EL (cell line): ENCODE measurements at places on chromosomes 3 and 15.
A peak's percentile ranks its signal among the peaks of the same experiment; 100 is the strongest.

- DNase-seq: peak; percentile 73
These were observed 34.1 kb upstream of the HACD2 start for GRCh38 chr3:123618768-123619484.

DNA sequence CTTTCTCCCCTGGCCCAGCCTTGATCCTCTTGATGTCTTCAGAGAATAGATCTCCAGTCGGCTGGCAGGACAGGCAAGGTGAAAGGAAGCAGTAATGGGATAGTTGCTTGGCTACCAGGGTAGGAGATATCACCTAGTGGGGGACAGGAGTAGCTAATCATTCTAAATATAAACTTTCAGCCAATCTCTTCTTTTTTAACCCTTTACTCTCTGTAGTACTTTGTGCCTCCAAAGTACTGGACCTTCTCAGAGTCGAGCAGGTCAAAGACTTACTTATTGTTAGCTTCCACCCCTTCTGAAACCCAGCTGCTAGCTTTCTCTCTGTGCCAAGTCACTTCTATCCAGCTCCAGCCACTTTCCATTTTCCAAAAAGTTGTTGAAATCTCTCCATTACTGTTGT, 43.4 kb upstream of the FILIP1L start:
- DNase-seq: no peak

GRCh38 chr15:100017140-100017539, 283.9 kb upstream of the LYSMD4 start:
- DNase-seq: no peak

DNA sequence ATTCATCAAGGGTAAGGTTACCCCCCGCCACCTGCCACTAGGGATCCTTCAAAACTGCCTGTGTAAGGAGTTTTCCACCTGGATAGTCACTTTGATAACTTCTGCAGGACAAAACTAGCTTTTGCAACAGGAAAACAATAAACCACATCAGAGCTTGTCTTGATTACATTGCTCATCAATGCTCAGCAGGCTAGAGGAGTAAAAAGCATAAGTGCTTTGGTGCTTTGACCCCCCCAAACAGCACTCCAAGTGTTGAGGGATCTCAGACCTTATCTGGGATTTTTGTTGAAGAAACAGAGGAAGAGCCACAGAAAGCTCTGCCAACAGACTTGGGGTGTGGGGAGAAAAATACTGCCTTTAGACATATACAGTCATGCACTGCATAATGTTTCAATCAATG, 10.8 kb upstream of the PHLDB2 start:
- no peak for DNase-seq

GRCh38 chr15:91967935-91968606, 114.6 kb downstream of the SLCO3A1 start:
- DNase-seq: no peak

- no peak for DNase-seq
These were observed 35.5 kb downstream of the NR2F2 start for GRCh38 chr15:96365781-96366525.

DNA sequence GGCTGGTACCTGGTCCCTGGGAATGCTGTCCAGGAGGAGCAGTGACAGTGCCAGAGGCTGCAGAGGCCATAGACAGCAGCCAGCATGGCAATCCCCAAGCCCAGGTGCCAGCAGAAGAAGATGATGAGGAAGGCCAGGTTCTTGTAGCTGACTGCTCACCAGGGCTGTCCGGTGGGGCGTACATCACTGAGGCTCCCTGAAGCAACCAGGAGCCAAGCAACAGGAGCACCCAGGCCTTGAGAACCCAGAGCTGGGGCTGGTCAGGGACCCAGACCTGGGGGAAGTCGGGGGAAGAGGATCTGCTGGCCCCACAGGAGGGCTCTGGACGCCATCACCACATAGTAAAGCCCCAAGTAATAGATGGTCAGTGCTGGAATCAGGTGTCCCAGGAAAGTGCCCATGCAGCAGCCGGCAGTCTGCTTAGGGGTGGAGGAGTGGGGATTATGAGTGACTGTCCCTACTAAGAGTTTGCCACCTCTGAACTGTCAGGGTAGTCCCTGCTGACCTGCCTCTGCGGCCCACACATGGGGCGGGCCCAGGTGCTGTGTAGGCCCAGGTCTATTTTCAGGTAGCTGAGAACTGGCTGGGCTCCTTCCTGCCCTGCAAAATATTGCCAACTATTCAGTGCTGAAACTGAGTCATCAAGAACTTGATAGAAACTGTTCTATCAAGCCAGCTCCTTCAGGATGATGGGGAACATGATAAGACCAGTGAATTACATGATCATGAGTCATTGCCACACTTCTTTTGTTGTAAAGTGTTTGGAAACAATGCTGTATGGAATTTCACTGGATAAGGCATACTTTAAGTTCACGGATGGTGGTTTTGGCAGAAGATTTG, 68.7 kb downstream of the CHRD start:
- DNase-seq: peak; percentile 90

- no peak for DNase-seq
These were observed 307.4 kb upstream of the DPPA4 start for GRCh38 chr3:109644746-109645145.

DNA sequence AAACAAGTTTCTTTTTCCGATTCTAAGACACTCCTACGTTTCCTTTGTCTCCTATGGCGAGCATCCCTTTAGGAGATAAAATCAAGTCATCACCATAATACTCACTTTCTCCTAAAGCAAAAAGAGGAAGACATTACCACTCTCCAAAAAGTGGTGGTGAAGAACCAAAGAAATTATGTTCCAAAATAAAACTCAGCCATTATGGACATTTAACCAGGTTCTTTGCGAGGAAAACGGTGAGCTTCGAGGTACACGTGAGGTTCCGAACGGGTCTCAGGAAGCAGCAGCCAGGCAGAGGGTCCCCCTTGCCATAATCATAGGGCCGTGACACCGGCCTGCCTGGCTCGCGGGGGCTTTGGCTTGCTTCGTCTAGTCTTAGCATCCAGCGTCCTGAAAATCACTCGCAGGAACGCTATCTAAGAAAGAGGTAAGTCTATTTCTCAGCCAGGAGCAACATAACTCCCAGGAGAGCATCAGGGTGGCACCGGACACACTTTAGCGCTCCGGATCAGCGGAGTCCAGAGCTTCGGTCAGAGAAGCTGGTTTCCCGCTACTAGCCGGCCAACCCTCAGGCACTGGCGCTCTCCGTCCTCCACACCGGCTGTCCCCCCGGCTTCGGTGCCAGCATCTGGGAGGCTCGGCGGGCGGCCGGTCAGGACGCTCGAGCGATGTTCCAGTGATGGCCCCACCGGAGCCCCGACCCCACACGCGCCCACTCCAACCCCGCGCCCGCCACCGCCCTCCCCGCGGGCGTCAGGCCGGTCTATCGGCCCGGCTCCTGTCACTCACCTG, 581 bp downstream of the IP6K1 start:
- DNase-seq: peak; percentile 50

GRCh38 chr3:109900783-109901182, 563.4 kb upstream of the DPPA4 start:
- no peak for DNase-seq

GRCh38 chr15:71588746-71589145, 221.6 kb upstream of the NR2E3 start:
- peak; percentile 69 for DNase-seq

DNA sequence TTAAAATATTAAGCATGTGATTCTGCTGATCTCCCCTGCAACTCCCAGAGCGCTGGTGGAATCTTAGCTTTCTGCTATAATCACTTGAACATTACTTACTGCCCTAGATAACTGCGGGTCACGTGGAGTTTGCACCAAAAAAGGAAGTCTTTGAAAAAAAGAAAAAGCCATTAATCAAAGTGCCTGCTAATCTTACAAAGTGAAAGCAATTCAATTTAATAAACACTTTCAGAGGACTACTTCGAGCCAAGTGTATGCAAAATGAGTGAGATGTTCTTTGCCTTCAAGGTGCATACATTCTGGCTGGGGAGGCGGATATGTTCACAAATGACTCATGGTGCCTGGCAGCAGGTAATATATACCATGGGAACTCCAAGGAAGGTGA, 109.9 kb upstream of the GAP43 start:
- DNase-seq: no peak

DNA sequence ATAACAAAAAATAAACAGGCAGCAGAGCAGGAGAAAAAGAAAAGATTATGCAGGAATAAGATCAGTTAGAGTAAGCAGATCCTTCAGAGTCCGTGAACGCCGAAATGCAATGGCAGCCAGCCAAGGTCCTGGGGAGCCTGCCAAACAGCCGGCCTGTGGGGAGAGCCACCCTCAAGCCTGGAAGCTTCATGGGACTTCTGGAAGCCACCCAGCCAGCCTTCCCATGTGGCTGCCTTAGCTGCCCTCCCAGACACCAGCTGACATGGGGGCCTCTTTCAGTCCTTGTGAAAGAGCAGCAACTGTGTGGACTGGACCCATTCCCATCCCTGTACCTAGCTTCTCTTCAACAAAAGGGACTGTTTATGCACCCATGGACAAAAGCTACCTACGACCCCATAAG, 64.9 kb upstream of the RAD18 start:
- peak; percentile 24 for DNase-seq

GRCh38 chr15:85691350-85692240, 103.1 kb downstream of the KLHL25 start:
- DNase-seq: no peak

DNA sequence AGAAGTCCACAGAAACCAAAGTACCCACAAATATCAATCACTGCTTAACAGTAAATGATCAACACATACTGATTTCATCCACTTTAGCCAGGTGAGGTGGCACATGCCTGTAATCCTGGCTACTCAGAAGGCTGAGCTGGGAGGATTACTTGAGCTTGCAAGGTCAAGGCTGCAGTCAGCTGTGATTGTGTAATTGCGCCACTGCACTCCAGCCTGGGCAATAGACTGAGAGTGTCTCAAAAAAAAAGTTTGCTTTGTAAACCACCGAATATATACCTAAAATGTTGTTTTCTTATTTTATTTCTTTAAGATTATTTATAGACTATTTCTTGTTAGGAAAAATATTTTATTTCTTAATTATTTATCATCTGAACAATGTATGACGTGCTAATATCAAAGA, 8.7 kb upstream of the ATP13A4 start:
- DNase-seq: no peak

GRCh38 chr3:54304877-54305276, 182.5 kb downstream of the CACNA2D3 start:
- no peak for DNase-seq

- DNase-seq: no peak
These were observed 89.8 kb upstream of the RNF7 start for GRCh38 chr3:141648055-141648910.

GRCh38 chr15:35738370-35738769, 192.4 kb upstream of the DPH6 start:
- DNase-seq: peak; percentile 72

- DNase-seq: peak; percentile 48
These were observed 103.7 kb upstream of the TGFBR2 start for GRCh38 chr3:30502742-30503073.

DNA sequence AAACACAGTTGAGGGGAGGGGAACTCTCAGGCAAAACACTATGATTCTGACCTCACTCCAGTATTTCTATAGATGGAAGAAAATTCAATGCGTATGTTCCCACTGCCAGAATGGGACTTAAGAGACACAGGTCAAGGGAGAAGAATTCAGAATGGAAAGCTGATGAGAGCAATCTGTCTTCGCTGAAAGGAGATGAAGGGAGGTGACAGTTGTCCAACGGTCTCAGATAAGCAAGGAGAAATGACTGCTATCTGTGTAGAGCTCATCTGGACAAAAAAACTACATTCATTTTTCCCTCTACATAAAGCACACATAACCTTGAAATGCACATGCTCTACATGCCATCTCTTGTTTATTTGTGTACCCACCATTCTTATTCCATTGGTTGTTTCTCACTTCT, 405.1 kb downstream of the LSAMP start:
- DNase-seq: no peak

GRCh38 chr3:52770496-52771333, at the start of gene NEK4:
Gene NEK4, minus strand, starts transcription at chr3:52770940. Its CDS starts 194 bp downstream, at chr3:52770746.
- peak; percentile 89 for DNase-seq

DNA sequence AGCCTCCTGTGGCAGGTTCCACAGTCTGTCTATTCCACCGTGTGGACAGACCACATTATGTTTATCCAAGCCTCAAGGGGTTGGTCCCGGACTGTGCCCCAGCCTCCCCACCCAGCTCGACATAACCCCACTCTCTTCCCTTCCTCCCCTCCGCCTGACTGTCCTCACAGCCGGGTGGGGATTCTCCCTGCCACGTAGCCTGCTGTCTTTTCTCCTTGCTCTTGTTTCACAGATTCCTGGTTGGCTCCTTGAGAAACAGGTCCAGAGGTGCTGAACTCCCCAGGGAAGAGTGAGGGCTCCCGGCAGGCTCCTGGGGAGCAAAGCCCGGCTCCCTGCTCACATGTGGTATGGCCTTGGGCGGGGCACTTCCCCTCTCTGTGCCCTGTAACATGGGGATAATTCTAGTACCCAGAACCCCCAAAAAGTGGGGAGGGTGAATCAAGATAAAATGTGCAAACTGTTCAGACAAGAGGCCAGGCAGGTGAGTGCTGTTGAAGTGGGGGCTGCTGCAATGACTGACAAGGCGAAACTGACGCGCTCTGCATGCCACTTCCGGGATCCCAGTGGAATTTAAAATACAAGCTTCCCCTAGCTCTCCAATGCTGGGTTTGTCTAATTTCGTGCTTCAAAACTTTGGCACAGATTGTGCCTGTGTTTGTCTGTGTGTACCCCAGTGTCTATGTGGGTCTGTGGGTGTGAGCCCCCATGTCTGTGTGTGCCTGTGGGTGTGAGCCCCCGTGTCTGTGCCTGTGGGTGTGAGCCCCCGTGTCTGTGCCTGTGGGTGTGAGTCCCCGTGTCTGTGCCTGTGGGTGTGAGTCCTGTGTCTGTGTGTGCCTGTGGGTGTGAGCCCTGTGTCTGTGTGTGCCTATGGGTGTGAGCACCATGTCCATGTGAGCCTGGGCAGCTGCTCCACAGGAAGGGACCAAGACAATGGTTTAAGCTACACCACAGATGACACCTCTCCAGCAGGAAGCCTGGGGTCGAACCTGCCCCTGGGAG, 160.6 kb upstream of the IQSEC1 start:
- no peak for DNase-seq

DNA sequence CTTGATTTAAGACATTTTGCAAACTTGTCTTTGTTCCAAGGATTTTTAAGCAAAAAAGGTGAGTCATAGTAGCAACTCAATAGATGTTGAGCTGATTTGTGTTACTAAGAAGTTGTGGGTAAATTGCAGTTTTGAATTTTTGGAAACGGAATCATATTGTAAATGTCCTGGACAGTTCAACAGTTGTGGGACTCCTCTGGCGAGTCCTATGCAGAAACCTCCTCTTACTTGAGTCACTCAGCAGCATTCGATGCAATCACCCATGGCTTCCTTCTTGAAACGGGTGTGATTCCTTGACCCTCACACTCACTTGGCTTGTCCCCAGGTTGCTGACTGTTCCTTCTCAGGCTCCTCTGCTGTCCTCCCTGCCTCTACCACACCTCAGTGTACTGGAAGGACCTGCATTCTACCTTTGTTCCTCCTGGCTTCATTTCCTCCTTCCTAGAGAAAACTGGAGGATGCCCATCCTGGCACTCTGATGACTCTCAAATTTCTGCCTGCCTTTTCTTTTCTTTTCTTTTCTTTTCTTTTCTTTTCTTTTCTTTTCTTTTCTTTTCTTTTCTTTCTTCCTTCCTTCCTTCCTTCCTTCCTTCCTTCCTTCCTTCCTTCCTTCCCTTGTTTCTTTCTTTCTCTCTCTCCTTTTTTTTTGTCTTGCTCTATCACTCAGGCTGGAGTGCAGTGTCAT, 52.8 kb upstream of the DGKG start:
- peak; percentile 78 for DNase-seq

- DNase-seq: no peak
These were observed 471.2 kb downstream of the NR2F2 start for GRCh38 chr15:96801576-96802150.
